KBM-7 (cell line): ENCODE measurements at places on chromosomes 7 and 10.
A peak's percentile ranks its signal among the peaks of the same experiment; 100 is the strongest.

DNA sequence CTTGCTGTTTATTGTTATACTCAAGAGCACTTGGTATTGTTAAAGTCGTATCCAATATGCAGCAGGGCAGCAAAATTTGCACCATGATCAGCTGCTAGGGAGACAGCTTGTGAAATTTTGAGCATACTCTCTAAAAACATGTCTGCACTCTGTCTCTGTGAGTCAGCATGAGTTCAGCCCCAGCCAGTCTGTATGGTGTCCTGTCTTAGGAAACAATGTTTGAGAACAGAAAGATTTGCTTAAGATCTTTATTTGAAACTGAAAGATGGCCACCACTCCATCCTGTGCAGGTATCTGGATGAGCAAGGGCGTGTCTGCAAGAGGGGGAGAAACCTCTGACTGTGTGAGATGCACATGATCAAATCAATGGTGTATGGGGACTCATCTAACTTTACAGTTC lies 97.1 kb downstream of the GNAI1 start:
- no peak for DNase-seq

GRCh38 chr7:155533827-155534690 lies 12.3 kb downstream of the CNPY1 start:
- peak; percentile 37 for DNase-seq

- no peak for DNase-seq
Measured at GRCh38 chr10:61410353-61411070, 42.7 kb downstream of the TMEM26 start.

DNA sequence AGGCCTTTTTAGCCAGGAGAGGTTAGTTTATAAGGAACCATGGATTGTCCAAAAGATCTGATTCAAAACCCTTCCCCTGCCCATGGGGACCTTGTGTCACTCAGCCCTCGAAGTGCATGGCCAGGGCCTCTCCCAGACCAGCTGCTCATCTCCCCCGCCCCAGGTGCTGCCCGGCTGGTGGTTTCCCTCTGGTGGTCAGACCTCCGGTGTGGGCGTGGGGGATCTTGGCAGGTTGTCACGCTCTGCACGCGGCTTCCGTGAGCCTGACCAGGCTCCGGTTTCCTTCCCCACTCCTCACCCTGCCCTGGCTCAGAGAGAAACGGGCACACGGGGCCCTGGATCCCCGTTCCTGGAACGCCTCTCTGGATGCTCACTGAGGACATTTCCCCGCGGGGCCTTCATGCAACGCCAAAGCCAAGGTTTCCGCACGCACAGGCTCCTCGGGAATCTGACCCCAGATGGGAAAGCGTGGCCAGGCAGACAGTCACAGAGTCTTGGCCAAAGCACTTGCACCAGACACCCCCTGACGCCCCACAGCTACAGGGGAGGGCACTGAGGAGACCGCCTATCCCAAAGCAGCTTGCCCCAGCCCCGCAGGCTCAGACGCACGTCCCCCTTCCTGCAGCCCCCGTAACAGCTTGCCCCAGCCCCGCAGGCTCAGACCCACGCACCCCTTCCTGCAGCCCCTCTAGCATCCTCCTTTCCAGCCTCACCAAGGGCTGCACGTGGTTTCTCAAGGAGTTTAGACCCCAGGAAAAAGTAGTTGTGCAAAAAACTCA lies 7.8 kb upstream of the DIP2C start:
- DNase-seq = no peak

- no peak for DNase-seq
Measured at GRCh38 chr7:22182149-22182548, 174.8 kb downstream of the RAPGEF5 start.

DNA sequence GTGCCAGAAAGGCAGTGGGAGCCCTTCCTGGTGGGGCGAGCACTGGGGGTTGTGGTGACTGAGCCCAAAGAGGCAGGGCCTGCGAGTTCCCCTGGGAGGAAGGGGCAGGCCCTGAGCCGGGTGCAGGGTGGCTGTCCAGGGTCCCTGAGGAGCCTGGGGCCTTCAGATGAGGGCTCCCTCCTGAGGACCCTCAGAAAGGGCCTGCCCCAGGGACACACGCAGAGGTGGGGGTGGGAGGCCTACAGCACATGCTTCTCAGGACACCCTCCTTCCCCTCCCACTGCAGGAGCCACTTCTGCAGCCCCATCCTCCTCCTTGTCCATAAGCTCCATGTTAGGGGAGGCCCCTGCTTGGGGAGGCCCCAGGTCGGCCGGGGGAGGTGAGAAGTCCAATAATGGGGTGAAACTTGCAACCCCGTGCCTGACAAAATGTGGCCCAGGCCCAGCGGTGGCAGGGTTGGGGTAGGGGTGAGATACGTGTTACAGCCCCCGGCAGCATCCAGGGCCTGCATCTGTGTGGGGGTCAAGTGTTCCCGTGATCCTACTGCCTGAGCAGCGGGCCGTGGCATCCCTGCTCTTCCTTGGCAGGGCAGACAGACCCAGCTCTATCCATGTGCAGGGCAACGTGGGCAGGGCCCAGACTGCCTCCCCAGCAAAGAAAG lies 31.8 kb upstream of the RET start:
- no peak for DNase-seq
